Cardiac ventricle fibroblast (primary cell): ENCODE measurements at places on chromosomes 7 and 10. TPM values are rescaled to one million over a fixed set of nuclear protein-coding genes. Genes with fewer than 3 reads are reported as not detected.

NPFFR1 gene
- not detected in 2 replicates for total RNA-seq

MRC1 gene
- total RNA-seq = 0.19 and 0.59 TPM in 2 replicates

MMP21 gene
- 0.15 TPM in 1 of 2 replicates, not detected in the other for total RNA-seq

IKZF1 gene
- not detected in 2 replicates for total RNA-seq

FGF8 gene
- not detected in 2 replicates for total RNA-seq

CPED1 gene
- 8.4 and 10.5 TPM in 2 replicates for total RNA-seq

ECHDC3 gene
- 24.9 and 29.6 TPM in 2 replicates for total RNA-seq

DRGX gene
- not detected in 2 replicates for total RNA-seq

LIPJ gene
- not detected in 2 replicates for total RNA-seq

SLC26A5 gene
- not detected in 2 replicates for total RNA-seq

OPN1SW gene
- total RNA-seq = not detected in 2 replicates

EEPD1 gene
- total RNA-seq = 5.3 and 5.6 TPM in 2 replicates

ELFN1 gene
- total RNA-seq = 0.68 and 1.1 TPM in 2 replicates

SYT15B gene
- 0.12 TPM in 1 of 2 replicates, not detected in the other for total RNA-seq

OR13A1 gene
- not detected in 2 replicates for total RNA-seq

POP7 gene
- total RNA-seq = 22.4 and 26.2 TPM in 2 replicates

TMEM176A gene
- total RNA-seq = 0.31 and 0.54 TPM in 2 replicates

MGMT gene
- 50.6 and 60.5 TPM in 2 replicates for total RNA-seq

SYT15 gene
- under 0.01 TPM in 2 replicates for total RNA-seq

NUTM2B gene
- 0.49 and 1.3 TPM in 2 replicates for total RNA-seq

GRM3 gene
- total RNA-seq = not detected in 2 replicates

NPY4R gene
- total RNA-seq = not detected in 2 replicates

SPDYE8 gene
- not detected in 2 replicates for total RNA-seq

PCDH15 gene
- total RNA-seq = not detected in 2 replicates

ADRA2A gene
- total RNA-seq = 8.7 and 9.0 TPM in 2 replicates

FKBP6 gene
- total RNA-seq = not detected in 2 replicates

CALN1 gene
- total RNA-seq = not detected in 2 replicates

TAS2R3 gene
- 0.54 and 0.69 TPM in 2 replicates for total RNA-seq

VIPR2 gene
- 0.06 TPM in 1 of 2 replicates, not detected in the other for total RNA-seq
